ENCODE measurements at places on chromosomes 16 and 17.

DNA sequence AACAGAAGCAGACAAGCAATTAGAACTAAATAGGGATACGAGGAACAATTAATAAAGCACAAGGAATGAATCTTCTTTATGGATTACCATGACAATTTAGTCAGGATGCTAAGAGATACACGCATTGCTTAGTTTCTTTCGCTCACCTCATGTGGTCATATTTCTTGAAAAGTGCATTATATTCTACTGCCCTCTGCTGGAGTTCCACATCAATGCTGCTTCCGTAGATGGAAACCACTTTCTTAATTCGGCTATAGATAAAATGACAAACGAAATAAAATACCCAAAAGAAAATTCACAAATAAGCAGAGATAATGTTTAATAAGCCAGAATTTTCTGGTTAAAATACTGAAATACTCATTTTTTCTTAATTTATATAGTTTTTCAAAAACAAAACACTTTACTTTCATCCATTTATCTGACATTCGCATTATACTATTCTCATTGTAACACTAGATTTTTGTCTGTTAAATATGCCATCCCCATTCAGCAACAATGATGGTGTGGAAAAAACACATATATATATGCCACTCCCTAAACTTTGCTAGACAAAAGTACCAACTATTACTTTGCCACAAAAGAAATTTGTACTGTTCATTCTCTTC is 22.0 kb upstream of the PHLPP2 start:
- DNase-seq: peak; percentile 39

DNA sequence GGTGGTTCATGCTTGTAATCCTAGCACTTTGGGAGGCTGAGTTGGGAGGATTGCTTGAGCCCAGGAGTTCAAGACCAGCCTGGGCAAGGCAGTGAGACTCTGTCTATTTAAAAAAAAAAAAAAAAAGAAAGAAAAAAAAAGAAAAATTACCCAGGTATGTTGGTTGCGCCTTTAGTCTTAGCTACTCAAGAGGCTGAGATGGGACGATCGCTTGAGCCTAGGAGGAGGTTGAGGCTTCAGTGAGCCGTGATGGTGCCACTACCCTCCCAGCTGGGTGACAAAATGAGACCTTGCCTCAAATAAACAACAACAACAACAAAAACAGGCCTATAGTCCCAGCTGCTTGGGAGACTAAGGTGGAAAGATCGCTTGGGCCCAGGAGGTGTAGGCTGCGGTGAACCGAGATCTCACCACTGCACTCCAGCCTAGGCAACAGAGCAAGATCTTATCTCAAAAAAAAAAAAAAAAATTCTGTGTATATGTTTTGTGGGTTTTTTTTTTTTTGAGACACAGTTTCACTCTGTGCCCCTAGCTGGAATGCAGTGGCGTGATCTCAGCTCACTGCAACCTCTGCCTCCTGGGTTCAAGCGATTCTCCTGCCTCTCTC is 12.5 kb upstream of the ANKRD40CL start:
- DNase-seq: no peak

- no peak for DNase-seq
These were observed 934.6 kb upstream of the CDH8 start for GRCh38 chr16:62970851-62971250.

GRCh38 chr17:40314584-40314956 is 5.6 kb downstream of the RARA start:
- peak; percentile 5 for DNase-seq

DNA sequence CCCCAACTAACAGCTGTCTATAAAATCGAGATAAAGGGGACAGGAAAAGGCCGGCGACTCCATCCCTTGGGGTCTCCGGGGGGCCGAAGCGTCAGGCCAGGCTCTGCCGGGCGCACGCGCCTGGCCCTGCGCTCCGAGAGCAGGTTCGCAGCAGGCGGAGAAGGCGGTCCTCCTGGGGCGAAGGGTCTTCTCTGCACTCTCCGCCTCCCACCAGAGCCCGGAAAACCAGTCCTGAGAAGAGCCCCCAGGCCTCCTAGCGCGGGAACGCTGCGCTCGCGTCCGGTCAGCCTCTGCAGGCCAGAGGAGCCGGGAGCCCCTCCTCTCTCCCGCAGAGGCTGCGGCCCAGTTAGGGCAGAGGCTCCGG is 5.1 kb downstream of the FOXF1 start:
- no peak for DNase-seq

DNA sequence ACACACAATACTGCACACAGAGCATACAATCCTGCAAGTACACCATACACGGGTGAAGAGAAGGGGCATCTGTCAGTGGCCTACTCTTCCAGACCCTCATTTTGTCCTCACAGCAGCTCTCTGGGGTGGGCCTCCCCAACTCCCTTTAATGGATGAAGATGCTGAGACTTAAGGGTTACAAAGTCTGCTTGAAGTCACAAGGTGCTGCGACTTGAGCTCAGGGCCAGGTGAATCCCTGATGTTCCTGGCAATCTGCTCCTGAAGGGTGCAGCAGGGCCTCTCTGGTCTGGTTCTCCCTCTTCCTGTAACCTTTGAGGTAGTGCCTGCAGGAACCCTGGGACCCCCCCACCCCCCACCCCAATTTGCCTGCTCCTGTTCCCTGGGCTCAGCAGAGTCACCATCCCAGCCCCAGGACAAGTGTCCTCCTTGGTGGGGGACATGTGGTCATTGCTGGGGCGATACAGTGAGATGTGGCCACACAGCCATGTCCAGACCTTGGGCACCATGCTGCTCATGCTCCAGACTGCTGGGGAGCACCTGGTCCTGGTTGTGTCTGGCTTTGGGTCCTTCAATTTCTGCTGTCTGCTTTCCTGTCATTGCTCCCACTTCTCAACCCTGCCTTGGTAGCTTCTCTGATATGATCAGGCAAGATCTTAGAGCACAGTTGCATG is 107.5 kb downstream of the METRNL start:
- no peak for DNase-seq

- DNase-seq: peak; percentile 85
These were observed 11.1 kb downstream of the TSPOAP1 start for GRCh38 chr17:58317421-58318064.

All from GM20000 (cell line).